ENCODE measurements at places on chromosomes 5 and 9.

- DNase-seq = no peak
Measured at GRCh38 chr5:151378616-151379015, 31.3 kb upstream of the SLC36A2 start.

DNA sequence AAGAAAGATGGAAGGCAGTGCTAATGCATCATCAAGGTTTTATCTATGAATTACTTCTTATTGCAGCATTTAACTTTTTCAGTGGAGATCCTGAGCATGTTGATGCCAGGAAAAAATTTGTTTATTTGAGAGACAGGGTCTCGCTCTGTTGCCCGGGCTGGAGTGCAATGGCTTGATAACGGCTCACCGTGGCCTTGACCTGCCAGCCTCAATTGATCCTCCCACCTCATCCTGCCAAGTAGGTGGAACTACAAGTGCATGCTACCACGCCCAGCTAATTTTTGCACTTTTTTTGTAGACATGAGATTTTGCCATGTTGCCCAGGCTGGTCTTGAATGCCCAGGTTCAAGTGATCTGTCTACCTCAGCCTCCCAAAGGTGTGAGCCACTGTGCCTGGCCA is 47.2 kb downstream of the AOPEP start:
- no peak for DNase-seq

- no peak for DNase-seq
Measured at GRCh38 chr9:110319781-110320492, 17.7 kb downstream of the TXNDC8 start.

DNA sequence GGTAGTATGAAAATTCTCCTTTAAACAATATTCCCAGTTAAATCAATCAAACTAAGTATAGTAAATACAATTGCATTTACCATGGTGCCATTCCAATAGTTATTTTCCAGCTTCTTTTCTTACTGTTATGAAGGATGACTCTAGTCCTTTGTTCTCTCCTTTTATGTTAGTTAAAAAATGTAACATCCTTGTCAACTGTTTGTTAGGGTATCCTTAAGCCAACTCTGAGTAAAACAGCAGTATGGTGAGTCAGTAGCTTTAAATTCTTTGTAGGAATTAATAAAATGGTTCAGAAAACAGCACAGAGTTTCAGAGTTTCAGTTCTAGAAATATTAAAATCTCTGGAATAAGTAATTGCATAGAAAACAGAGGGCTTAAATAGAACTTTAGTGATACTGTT is 384.4 kb downstream of the MTRR start:
- no peak for DNase-seq

DNA sequence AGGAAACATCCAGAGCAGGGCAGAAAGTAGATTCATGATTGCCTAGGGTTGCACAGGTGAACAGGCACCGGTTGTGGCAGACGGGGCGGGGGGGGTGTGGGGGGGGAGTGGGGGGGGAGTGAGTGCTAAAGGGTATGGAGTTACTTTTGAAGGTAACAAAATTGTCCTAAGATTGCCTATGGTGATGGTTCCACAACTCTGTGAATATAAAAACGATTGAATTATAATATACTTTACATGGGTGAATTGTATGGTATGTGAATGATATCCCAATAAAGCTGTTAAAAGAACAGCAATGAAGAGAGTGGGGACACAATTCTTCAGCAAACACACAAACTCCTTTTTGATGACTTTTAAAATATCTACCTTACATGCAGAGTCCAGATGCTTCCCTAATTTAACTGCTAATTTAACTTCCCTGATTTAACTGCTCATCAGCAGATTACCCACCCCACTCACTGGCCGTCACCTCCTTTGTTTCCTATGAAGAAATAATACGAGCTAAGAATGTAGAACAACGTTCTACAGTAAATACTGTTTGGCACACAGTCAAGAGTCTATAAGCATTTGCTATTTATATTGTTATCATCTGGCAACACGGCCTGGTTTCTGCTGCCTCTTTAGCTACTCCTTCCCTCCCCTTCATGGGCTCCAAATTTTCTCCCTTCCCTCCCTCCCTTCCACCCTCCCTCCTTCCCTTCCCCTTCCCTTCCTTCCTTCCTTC is 83.5 kb downstream of the PTCH1 start:
- DNase-seq = no peak

DNA sequence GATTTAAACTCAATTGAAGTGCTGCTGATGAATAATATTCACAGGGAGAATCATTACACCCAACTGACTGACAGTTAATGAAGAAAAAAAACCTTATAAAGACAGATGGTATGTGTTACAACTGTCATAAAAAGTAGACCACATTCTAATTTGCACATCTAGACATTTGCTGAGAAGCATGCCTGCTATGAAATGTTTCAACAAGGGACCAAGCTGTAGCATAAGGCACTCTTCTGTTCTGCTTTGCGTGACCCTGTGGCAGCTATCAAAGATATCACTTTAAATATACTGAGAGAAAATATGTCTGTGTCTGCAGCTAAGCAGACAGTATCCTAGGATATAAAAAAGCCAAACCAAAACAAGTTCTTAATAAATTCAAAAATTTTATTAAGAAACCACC is 153.7 kb downstream of the TMEM232 start:
- DNase-seq = no peak

DNA sequence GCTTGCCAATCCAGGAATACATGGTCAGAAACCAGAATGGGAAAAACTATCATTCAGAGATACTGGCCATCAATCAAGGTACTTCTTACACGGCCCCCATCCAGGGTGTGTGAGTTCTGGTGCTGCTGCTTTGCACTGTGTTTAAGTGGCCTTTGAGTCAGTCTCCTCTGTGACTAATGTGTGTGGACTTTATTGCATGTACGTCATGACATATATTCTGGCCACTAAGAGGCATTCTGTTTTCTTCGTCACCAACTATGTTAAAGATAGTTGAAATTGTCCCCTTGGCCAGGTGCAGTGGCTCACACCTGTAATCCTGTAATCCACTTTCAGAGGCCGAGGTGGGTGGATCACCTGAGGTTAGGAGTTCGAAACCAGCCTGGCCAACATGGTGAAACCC is 8.5 kb downstream of the EXOSC3 start:
- DNase-seq = peak; percentile 36

- DNase-seq = no peak
Measured at GRCh38 chr5:134397196-134397595, 14.5 kb downstream of the CDKN2AIPNL start.

GRCh38 chr9:23545728-23546127 is 280.3 kb downstream of the ELAVL2 start:
- DNase-seq = no peak

- peak; percentile 82 for DNase-seq
Measured at GRCh38 chr9:91945277-91946085, 4.5 kb downstream of the ROR2 start.

GRCh38 chr9:133129001-133129795 is 8.2 kb upstream of the RALGDS start:
- DNase-seq = no peak

- DNase-seq = no peak
Measured at GRCh38 chr5:175242207-175242606, 201.8 kb downstream of the DRD1 start.

DNA sequence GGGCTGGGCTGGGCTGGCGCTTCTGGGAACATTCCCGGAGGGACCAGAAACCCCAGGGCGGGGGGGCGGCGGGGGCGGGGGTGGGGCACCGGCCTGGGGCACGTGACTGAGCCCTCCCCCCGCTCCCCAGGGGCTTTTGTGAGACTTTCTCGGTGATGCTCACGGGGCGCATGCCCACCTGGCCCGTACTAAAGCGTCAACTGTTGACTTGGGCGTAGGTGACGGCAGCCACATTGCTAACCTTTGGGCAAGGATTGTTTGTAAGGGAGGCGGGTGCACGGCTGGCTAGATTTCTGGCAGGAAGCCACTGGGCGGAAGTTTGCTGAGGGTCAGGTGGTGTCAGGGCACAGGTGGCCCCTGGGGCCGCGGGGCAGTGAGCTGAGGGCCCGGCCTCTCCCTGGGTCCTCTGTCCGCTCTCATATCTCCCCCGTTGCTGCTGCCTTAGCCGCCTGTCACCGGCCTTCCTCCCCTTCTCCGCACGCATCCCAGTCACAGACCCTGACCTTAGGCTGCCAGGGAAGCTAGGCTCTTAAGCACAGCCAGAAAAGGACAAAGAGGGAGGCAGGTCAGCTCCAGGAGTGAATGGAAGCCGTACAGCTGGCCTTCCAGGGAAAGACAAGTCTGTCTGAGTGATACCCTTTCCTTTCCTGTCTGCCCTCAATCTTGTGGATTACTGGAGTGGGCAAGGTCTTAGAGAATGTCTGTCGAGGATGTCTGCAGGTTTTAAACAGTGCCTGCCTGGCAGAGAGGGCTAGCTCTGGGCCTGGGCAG is 812 bp downstream of the CACFD1 start:
- DNase-seq = no peak

- no peak for DNase-seq
Measured at GRCh38 chr5:95783661-95784060, 38.9 kb downstream of the GLRX start.

DNA sequence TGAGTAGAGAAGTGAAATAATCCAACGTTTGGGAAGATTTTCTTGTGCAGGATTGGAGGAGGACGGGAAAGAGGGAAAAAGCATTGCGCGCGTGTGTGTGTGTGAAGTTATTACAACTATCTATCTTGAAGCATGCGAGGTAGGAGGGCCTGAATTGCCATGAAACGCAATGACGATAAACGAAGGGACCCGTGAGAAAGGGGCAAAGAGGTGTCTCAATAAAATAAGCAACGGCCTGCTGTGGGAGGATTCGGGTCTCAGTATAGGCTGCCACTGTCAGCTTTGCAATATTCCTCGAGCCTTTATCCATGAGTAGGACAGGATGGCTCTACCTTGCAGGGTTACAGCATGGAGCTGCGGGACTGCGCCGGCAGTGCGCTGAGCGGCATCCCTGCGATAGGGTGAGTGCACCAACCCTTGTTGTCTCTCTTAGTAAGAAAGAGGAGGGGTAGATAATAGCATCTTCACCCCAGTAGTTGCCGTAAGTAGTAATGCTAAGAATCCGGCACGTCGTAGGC is 631 bp upstream of the RCL1 start:
- DNase-seq = peak; percentile 7

GRCh38 chr5:8156706-8157105 is 287.8 kb downstream of the MTRR start:
- no peak for DNase-seq

DNA sequence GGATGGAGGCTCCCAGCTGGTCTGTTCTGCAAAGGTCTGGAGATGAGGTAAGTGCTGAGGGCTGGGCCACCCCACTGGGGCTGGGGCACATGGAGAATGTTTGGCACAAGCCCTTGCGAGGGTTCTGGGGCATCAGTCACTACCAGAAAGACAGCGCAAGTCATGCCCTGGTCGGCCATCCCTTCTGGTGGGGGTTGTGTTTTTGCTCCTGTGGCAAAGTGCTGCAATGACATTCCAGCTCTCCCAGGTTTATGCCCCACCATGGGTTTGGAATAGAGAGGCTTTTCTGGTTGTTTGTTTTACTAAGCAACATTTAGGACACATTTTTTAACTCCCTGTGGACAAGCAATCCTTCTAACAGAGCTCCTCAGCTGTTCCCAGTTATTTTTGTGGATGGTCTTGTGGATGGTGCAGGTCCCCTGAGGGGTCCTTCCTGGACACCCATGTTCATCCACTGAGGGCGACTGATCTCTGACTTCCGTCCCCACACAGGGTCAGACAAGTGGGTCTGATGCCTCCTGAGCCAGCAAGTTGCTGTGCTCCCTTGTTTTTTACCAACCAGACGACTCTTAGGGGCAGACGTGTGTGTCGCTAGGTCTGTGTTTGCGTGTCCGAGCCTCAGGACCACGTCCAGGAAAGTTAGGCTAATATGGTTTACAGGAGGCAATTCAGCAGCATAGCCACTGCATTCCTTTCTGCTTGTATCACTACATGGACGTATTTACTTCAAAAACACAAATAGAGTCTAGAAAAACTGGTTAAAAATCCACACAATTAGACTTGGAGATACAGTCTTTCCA is 64.9 kb upstream of the ECM2 start:
- DNase-seq = peak; percentile 50

- DNase-seq = no peak
Measured at GRCh38 chr5:172505403-172505759, 51.1 kb upstream of the SH3PXD2B start.

- DNase-seq = no peak
Measured at GRCh38 chr5:143488381-143488780, 84.9 kb upstream of the NR3C1 start.

DNA sequence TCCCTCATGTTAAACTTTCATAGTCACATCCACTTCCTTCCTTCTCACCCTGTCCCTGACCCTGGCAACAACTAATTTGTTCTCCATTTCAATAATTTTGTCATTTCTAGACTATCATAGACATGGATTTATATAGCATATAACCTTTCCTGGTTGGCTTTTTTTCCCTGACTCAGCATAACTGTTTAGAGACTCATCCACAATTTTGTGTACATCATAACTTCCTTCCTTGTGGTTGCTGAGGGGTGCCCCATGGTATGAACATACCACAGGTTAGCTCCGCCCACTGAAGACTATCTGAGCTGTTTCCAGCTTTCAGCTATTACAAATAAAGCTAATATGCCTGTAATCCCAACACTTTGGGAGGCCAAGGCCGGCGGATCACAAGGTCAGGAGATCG is 137.3 kb downstream of the PHF2 start:
- DNase-seq = no peak

- no peak for DNase-seq
Measured at GRCh38 chr5:38291355-38291754, 33.0 kb downstream of the EGFLAM start.

DNA sequence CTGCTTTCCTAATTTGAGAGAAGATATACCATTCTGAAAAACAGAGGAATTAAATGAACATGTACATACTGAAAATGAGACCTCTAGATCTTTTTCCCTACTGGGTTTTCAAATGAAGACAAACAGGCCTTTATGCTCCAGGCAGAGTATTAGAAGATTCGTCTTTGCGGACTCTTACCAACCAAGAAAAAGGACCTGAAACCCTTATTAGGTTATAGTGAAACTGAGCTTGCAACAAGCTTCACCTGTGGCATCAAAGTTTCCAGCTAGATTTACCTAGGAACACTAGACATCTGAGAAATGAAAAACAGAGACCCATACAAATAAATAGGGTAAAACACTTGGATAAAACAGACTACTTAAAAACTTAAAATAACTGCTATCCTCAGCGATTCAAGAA is 46.3 kb downstream of the SMIM15 start:
- DNase-seq = no peak

DNA sequence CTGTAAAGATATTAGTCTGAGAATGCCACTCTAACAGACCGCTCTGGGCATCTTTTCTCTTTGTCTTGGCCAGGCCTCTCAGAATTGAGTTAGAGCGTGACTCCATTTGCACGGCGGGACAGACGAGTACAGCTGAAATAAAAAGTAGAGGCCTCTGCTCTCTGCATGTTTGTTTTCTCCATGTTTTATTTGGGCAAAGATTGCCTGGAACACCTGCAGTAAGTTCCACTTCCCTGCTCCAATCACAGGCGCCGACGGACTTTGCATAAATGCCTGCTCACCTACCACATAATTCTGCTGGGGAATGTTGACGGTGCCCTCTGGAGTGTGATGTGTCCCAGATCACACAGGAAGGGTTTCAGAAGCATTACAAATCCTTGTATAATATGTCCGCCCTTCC is 10.6 kb downstream of the SPOCK1 start:
- no peak for DNase-seq

DNA sequence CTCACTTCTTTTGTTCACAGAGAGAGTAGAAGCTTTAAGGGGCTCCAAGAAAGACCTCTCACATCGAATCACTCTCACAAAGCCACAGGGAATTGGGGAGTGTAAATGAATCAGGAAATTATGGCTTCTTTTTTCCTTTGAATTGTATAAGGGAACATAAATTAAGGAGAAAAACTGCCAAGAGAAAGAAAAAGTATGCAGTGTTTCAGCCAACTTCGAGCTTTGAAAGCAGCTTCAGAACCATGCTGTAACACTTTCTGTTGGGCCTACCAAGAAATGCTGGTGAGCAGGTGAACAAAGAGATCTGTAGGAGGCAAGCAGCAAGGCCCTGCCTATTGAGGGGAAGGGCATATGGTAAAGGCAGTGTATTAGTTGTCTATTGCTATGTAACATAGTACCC is 33.4 kb upstream of the CTNNA1 start:
- DNase-seq = no peak
